ENCODE measurements at places on chromosomes 3 and 15. TPM values are rescaled to one million over a fixed set of nuclear protein-coding genes. Genes with fewer than 3 reads are reported as not detected.

DNA sequence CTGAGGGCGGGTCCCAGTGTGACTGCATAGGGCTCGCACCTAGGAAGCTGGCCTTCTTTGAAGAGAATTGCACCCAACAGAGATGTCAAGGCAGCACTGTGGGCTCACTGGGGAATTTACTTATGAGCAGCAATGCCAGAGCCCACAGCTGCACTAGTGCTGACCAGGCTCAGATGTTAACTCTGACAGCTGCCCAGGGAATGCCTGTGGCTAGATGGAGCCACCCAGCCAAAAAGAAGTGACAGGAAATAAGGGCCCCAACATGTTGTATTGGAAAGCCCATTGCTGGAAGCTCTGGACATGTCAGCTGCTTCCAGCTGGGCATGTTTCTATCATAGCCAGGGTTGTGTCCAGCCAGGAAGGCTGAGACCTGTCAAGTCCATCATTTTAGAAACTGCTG lies 90.9 kb upstream of the ZNF280D start:
- DNase-seq, result no peak

DNA sequence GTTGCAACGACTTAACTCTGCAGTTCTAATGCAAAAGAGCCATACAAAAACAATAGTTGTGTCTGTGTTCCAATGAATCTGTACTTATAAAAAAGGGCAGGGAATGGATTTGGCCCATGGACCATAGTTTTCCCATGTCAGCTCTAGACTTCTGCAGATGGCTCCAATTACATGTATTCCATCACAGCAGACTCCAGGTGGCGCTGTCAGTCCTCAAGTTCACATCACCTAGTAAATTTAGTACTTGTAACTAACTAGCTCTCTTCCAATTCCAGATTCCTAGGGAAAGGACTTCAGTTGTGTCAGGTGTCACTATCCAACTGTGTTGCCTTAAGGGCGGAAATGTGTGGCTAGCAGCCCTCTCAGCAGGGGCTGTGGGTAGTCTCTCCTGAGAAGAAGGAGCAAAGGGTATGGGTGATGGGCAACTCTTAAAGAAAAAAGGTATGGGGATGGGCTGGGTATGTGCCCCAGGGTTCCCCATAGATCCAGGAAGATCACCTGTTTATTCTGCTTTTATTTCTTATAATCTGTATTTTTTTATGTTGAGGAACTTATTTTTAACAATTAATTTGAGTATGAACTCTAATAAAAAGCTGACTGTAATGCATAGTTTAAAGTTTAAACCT lies 36.2 kb downstream of the BBS4 start:
- DNase-seq, result peak; percentile 42

The P2RY12 gene
- total RNA-seq, result 5.2 TPM

The GOLGA8A gene
- total RNA-seq, result 29.7 TPM

GRCh38 chr15:29062179-29062591 lies 176.4 kb downstream of the APBA2 start:
- no peak for DNase-seq

The ATP13A5 gene
- total RNA-seq, result not detected

The ZNF385D gene
- 4.7 TPM for total RNA-seq

- no peak for DNase-seq
These were observed 12.4 kb downstream of the SNX33 start for GRCh38 chr15:75659928-75660645.

GRCh38 chr3:15305359-15305844 lies 27.0 kb downstream of the SH3BP5 start:
- no peak for DNase-seq

The TMCO5A gene
- not detected for total RNA-seq

The LRRC34 gene
- 14.8 TPM for total RNA-seq

DNA sequence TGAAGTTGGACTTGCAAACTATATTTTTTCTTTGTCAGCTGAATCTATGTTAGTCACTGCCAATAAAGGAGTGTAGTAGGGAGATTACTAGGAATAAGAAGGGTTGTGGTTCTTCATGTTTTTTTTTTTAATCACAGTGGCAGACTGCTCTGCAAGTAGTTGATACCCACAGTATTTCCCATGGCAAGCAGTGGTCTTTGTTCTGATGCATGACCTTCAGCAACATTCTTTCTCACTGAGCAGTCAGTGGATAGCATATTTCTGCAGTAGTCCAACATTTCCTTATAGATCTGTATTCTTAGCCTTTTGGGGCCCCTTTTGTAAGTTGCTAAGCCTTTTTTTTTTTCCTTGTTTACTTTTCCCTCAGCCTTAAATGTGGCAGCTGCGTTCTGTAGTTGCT lies 151.1 kb downstream of the DOCK3 start:
- DNase-seq, result no peak

DNA sequence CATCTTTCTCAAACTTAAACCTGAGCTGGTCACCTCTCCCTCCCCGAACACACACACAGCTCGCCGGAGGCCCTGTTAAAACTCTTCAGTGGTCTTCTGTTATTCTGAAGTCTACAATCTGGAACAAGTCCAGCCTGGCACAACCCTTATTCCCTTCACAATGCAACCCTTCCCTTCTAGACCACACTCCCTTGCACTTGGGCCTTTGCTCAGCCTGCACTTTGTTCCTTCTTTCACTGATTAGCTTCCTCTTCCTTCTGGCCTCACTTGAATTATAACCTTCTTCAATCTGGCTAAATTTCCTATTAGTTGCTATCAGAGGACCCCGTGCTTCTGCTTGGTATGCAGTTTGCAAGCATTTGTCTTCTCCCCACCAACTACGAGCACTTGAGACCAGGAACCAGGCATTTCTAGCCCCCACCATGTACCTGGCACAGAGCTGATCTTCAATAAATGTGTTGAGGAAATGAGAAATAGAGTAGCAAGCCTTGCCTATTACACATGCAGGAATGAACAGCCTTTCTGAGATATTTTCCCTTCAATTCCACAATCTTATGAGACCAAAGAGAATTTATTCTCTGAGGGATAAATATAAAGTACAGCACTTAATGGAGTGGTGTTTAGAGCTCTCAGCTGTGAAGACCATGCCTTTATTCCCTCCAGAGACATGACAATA lies 663.1 kb upstream of the ADAMTS9 start:
- no peak for DNase-seq

The MYO1E gene
- 98.0 TPM for total RNA-seq

The RARB gene
- 3.2 TPM for total RNA-seq

DNA sequence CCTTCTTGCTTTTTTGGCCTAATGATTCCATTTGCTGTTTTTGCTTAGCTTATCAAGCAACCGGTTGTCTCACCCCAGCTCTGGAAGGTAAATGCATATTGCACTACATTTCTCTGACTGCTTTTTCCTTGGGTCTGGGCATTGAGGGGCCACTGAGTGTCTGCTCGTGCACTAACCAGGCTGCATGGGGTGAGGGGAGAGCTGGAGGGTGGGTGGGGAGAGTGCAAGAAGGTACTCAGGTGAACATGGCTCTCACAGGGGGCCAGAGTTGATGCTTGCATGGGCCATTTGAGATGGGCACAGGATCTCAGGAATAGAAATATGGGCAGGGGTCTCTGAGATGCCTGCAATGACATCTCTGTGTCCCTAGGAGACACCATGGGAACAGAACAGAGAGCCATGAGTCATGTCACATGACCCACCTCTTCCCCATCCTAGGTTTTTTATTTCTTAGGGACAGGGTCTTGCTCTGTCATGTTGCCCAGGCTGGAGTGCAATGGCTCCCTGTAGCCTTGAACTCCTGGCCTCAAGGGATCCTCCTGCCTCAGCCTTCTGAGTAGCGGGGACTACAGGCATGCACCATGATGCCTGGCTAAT lies 6.2 kb downstream of the ALPK3 start:
- no peak for DNase-seq

DNA sequence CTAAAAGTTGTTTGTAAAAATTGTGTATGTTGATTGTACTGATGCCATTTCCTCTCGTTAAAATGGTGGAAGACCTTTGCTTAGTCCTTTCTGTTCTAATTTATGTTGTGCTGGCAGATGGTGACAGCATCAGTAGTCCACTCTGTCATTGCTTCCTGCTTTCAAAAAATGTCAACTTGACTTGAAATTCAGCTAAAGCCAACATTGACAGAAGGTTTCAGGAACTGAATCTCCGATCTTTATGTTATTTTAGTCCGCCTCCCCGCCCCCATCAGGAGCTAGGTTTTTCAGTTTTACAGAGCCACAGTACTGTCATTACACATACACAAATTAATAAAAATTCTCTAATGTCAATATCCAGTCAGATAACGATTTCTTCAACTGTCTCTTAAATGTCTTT lies 1.5 kb downstream of the CEP63 start:
- no peak for DNase-seq

The FSTL1 gene
- 532 TPM for total RNA-seq

The DUOX1 gene
- total RNA-seq, result 1.4 TPM

The ALG1L2 gene
- total RNA-seq, result not detected

GRCh38 chr3:100546020-100546744 lies 53.8 kb downstream of the TMEM45A start:
- no peak for DNase-seq

DNA sequence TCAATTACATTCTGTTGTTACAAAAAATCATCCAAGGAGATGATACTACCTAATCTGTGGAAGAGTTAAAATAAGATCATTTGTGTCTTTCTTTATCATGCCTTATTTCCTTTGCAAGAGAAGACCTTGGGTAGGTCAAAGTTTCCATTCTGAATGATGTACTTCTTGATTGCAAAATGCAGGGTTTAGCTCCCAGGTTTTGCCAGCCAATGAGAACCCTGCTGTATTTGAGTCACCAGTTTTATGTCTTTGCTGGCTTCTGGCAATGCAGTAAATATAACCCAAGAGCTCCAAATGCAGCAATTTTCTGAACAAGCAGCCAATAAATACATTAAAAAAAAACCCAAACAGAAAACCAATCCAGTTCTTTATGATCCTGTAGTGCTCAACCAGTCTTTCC lies 204.9 kb downstream of the CADPS start:
- no peak for DNase-seq

- DNase-seq, result no peak
These were observed 2.5 kb downstream of the KPNA1 start for GRCh38 chr3:122512284-122512683.
